Activated T-helper 1 cell treated with anti-CD3 and anti-CD28 coated beads, Interleukin-12 subunit alpha, Interleukin-12 subunit beta, Interleukin-2, Interleukin-4 antibody, amounts not matched to agents 30 ng/mL and 10 ng/mL and 1 ng/mL, durations not matched to agents 14 hours and 24 hours and 36 hours (primary cell): ENCODE measurements at places on chromosomes 13 and 19. TPM values are rescaled to one million over a fixed set of nuclear protein-coding genes. Genes with fewer than 3 reads are reported as not detected.

DNA sequence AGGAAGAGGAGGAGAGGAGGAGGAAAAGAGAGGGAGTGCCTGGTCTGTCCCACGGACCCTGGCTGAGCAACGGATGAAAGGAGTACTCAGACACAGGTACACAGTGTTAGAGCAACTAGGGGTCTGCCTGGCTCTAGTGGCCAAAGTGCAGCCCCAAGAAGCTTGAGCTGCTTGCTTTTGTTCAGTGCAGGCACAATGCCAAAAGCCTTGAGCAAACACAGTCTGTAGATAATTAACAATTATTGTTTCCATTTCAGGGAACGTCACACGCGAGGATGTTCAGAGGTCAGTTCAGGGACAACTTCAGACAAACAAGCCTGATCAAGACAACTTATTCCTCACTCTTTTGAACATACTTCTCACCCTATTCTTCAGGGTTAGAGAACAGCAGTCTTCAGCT, 32.2 kb upstream of the ZNF726 start:
- no peaks in the 10 kb centered on the region for H3K27me3 ChIP-seq
- no peaks in the 10 kb centered on the region for H3K4me1 ChIP-seq
- H3K4me3 ChIP-seq = no peak overlapping the region
- DNase-seq = no peak
- no peaks in the 10 kb centered on the region for H3K36me3 ChIP-seq
- no peak overlapping the region for H3K27ac ChIP-seq

GRCh38 chr13:61975001-61975400, 559.4 kb upstream of the PCDH20 start:
- no peak for DNase-seq
- no peak overlapping the region for H3K4me3 ChIP-seq
- no peak overlapping the region for H3K27ac ChIP-seq

GRCh38 chr19:7533281-7533885, 2.1 kb upstream of the PNPLA6 start:
- peaks cover 14% of the 10 kb centered on the region for H3K4me1 ChIP-seq
- no peaks in the 10 kb centered on the region for H3K27me3 ChIP-seq
- H3K36me3 ChIP-seq = peaks cover 13% of the 10 kb centered on the region
- peak overlapping the region; percentile 72 for H3K27ac ChIP-seq
- H3K4me3 ChIP-seq = peak overlapping the region; percentile 95
- DNase-seq = no peak

GRCh38 chr13:112855859-112856258, 113.2 kb upstream of the MCF2L start:
- no peaks in the 10 kb centered on the region for H3K4me1 ChIP-seq
- no peaks in the 10 kb centered on the region for H3K27me3 ChIP-seq
- no peak for DNase-seq
- peaks cover 43% of the 10 kb centered on the region for H3K36me3 ChIP-seq

The ZNF285 gene
- 0.07 TPM in 1 of 2 replicates, not detected in the other for total RNA-seq

The CFAP97D2 gene
- total RNA-seq = not detected in 2 replicates

The MAG gene
- not detected in 2 replicates for total RNA-seq

The NLRP7 gene
- not detected in 2 replicates for total RNA-seq

DNA sequence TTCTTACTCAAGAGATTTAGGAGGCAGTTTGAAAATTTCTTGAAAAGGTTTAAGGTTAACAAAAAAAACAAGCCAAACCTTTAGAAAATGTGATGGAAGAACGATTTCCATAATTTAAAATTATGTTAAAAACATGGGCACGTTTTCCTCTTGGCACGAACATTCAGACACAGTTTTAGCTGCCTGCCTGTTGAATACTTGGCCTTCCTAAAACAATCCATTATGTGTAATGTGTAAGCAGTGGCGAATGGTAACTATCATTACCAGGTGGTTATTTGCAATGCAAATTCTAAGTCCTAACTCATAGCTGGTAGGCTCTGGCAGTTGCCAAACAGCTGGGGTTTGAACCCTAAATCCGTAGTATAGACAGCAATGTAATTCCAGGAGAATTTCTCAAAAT, 1425.7 kb upstream of the SLC10A2 start:
- no peak overlapping the region for H3K27ac ChIP-seq
- no peaks in the 10 kb centered on the region for H3K36me3 ChIP-seq
- H3K4me3 ChIP-seq = no peak overlapping the region
- H3K4me1 ChIP-seq = no peaks in the 10 kb centered on the region
- DNase-seq = no peak

The DNAJB1 gene
- total RNA-seq = 104 and 120 TPM in 2 replicates

DNA sequence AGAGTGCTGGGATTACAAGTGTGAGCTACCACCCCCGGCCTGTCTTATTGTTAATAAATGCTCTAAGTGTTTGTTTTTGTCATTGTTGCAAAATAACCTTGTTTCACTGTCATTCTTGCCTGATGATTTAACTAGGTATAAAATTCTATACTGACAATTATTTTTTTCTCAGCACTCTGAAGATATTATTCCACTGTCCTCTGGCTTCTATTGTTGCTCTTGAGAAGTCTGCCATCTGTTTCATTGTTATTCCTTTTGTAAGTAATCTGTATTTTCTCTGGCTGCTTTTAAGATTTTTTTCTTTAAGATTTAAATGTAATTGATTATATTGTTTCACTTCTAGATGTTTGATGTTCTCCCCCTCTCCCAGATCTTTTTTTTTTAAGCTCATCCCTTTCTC, 17.6 kb downstream of the ZNF420 start:
- H3K4me3 ChIP-seq = no peak overlapping the region
- no peaks in the 10 kb centered on the region for H3K27me3 ChIP-seq
- peaks cover 63% of the 10 kb centered on the region for H3K36me3 ChIP-seq
- no peaks in the 10 kb centered on the region for H3K4me1 ChIP-seq
- no peak for DNase-seq

DNA sequence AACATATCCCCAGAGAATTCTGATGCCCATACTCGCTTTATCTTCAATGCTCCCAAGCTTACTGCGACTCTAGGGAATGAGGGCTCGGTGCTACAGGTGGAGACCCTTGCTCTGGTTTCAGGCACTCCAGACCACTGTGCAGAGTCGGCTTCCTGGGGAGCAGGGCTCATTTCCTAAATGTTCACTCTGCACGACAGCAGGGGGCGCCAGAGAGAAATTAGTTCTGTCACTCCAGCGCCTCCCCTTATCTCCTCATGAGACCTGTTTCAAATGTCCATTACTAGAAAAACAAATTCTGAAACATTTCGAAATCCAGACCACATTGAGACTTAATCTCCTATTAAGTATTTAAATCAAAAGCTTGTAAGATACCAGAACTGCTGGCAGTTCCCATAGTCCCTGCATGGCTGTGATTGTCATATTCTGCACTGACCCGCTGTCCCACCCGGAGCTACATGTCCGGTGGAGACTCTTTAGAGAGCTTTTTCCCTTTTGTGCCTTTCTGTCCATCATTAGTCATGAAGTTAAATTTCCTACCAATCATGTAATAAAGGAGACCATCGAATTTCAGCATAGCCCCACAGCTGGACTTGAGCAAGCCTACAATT, 22.4 kb downstream of the EPSTI1 start:
- H3K36me3 ChIP-seq = peaks cover 34% of the 10 kb centered on the region
- peak; percentile 63 for DNase-seq
- H3K4me1 ChIP-seq = peaks cover 35% of the 10 kb centered on the region
- no peaks in the 10 kb centered on the region for H3K27me3 ChIP-seq
- no peak overlapping the region for H3K27ac ChIP-seq

GRCh38 chr13:35771898-35772297, 295.4 kb upstream of the MAB21L1 start:
- no peaks in the 10 kb centered on the region for H3K4me1 ChIP-seq
- DNase-seq = no peak
- no peak overlapping the region for H3K27ac ChIP-seq

- no peak for DNase-seq
- H3K4me3 ChIP-seq = no peak overlapping the region
- H3K4me1 ChIP-seq = peaks cover 6% of the 10 kb centered on the region
- H3K27ac ChIP-seq = no peak overlapping the region
Observed at GRCh38 chr19:49613374-49613773, 22.4 kb downstream of the PRR12 start.

DNA sequence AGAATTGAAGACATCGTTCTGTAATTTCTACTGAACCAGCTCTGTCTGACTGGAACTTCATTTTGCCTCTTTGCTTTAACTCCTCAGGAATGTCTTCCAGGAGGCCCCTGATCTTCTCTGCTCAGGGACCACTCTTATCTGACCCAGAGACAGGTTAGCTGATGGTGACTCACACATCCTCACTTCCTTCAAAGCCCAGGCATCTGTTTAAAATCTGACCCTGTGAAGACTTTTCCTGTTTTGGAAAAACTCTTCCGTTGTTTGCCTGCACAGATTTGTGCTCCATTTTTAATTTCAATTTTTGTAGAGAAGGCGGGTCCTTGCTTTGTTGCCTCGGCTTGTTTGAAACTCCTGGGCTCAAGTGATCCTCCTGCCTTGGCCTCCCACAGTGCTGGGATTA, 1.6 kb downstream of the ARL11 start:
- H3K36me3 ChIP-seq = peaks cover 5% of the 10 kb centered on the region
- H3K27me3 ChIP-seq = no peaks in the 10 kb centered on the region
- H3K27ac ChIP-seq = no peak overlapping the region

The TUBB4A gene
- total RNA-seq = 2.3 and 3.0 TPM in 2 replicates

DNA sequence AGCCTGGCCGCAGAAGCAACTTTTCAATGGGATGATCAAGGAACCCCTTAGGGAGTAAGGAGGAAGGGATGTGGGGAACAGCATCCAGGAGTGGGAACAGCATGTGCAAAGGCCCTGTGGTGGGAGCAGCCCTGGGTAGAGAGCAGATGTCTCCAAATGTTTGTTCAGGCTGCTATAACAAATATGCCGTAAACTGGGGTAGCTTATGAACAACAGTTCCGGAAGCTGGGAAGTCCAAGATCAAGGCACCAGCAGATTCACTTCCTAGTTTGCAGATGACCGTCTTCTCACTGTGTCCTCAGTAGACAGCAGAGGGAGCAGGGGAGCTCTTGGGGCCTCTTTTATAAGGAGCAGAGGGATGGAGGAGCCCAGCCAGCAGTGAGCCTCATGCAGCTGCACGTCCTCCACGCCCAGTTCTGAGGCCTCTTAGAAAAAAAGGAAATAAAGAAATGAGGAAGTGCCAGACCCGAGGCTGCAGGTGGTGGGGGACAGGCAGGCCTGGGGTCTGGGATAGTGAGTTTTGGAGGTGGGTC, 4.2 kb upstream of the LRRC25 start:
- DNase-seq = no peak
- no peak overlapping the region for H3K4me3 ChIP-seq
- no peak overlapping the region for H3K27ac ChIP-seq
- no peaks in the 10 kb centered on the region for H3K36me3 ChIP-seq

DNA sequence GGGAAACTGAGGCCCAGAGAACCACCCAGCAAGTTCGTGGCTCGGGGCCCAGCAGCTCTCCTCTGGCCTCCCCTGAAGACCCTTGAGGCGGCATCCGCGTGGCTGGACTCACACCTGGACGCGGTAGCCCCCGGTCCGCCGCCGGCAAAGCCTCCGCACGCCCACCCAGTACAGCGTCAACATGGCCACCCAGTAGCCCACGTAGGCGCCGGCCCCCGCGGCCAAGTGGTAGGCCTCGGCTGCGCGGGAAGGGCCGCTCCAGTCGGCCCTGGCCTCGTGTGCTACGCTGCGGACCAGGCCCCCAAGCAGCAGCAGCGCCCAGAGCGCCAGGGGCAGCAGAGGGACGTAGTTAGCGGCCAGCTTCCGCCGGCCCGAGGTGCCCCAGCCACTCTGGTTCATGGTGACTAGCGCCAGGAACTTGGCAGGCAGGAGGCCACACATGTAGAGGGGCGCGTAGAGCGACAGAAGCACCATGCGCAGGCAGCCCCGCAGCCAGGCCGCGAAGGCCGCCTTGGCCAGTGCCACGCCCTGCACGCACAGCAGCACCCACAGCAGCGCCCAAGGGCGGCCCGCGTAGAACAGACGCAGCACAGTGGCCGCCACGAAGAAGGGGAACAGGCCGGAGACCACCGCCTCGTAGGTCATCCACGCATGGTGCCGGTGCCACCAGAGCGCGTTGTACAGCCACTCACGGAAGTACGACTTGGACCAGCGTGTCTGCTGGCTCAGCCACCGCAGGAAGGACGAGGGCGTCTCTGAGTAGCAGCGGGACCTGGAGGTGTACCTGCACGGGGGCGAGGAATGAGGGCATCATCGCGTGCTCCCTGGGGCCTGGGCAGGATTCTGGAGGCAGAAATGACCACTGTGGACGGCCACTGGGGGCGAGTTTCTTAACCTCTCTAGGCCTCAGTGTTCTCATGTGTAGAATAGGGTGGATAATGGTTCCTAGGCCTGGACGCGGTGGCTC, 10.2 kb downstream of the HAS1 start:
- DNase-seq = no peak
- no peaks in the 10 kb centered on the region for H3K36me3 ChIP-seq
- H3K27ac ChIP-seq = no peak overlapping the region
- peaks cover 11% of the 10 kb centered on the region for H3K27me3 ChIP-seq

- peaks cover 2% of the 10 kb centered on the region for H3K27me3 ChIP-seq
- no peaks in the 10 kb centered on the region for H3K36me3 ChIP-seq
- no peak overlapping the region for H3K4me3 ChIP-seq
- H3K27ac ChIP-seq = no peak overlapping the region
- DNase-seq = no peak
- H3K4me1 ChIP-seq = no peaks in the 10 kb centered on the region
Observed at GRCh38 chr13:80586356-80586755, 245.4 kb upstream of the SPRY2 start.

The INSL3 gene
- total RNA-seq = 8.7 and 9.3 TPM in 2 replicates

DNA sequence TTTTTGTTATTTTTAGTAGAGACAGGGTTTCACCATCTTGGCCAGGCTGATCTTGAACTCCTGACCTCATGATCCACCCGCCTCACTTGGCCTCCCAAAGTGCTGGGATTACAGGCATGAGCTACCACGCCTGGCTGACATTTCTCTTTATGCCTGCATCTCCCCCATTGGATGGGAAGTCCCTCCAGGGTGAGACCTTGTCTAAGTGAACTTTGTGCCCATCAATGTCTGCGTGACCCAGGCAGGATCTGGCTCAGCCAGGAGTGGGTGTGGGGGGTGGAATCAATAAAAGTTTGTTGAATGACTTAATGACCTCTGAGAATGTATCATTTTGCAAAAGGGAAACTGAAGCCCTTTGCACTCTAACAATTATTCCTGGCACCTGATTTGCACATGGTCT, 1.8 kb upstream of the ARRDC5 start:
- no peak overlapping the region for H3K4me3 ChIP-seq
- H3K36me3 ChIP-seq = no peaks in the 10 kb centered on the region
- no peaks in the 10 kb centered on the region for H3K4me1 ChIP-seq
- no peak overlapping the region for H3K27ac ChIP-seq

DNA sequence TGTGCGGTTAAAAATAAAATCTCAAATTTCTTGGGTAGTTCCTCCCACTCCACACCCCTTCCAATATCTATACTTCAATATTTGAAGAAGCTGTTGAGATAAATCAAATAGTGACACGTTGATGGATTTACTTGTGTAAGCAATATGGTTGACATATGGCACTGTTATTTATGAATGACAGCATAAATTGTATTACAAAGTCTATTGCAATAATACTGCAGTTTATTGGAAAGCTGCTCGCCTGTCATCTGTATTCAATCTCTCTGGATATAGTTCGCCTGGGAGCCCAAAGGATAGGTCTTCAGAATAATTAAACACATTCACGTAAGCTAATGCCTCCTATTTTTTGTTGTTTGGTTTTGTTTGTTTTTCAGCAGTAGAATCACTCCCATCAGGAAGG, 5.0 kb upstream of the ZIC5 start:
- H3K27ac ChIP-seq = no peak overlapping the region
- no peak for DNase-seq
- H3K4me3 ChIP-seq = no peak overlapping the region
- peaks cover 13% of the 10 kb centered on the region for H3K4me1 ChIP-seq
- peaks cover 73% of the 10 kb centered on the region for H3K27me3 ChIP-seq

The CEACAM1 gene
- 8.2 and 9.6 TPM in 2 replicates for total RNA-seq
